ENCODE measurements at places on chromosomes 1 and 21. TPM values are rescaled to one million over a fixed set of nuclear protein-coding genes. Genes with fewer than 3 reads are reported as not detected.

- no peak for DNase-seq
Measured at GRCh38 chr1:24393892-24394291, 19.7 kb downstream of the STPG1 start.

- DNase-seq: no peak
Measured at GRCh38 chr1:196366817-196367495, 241.3 kb downstream of the KCNT2 start.

DMRTA2 gene
- total RNA-seq: not detected

STIL gene
- 33.9 TPM for total RNA-seq

RPE65 gene
- not detected for total RNA-seq

THEM5 gene
- total RNA-seq: not detected

All from activated CD4-positive, alpha-beta T cell treated with anti-CD3 and anti-CD28 coated beads for 36 hours (primary cell).